Right lobe of liver (tissue), 6 donors: ENCODE measurements at places on chromosomes 7 and 10. TPM values are rescaled to one million over a fixed set of nuclear protein-coding genes. Genes with fewer than 3 reads are reported as not detected.

DNA sequence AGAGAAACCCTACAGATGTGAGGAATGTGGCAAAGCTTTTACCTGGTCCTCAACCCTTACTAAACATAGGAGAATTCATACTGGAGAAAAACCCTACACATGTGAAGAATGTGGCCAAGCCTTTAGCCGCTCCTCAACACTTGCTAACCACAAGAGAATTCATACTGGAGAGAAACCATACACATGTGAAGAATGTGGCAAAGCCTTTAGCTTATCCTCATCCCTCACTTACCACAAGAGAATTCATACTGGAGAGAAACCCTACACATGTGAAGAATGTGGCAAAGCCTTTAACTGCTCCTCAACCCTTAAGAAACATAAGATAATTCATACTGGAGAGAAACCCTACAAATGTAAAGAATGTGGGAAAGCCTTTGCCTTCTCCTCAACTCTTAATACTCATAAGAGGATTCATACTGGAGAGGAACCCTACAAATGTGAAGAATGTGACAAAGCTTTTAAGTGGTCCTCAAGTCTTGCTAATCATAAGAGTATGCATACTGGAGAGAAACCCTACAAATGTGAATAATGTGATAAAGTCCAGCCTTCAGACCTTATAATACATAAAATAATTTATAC lies 38.2 kb downstream of the ZNF679 start:
- DNase-seq, result no peak
- no peak overlapping the region for H3K4me3 ChIP-seq
- no peak overlapping the region for H3K27ac ChIP-seq
- H3K4me1 ChIP-seq, result no peaks in the 10 kb centered on the region
- no peaks in the 10 kb centered on the region for H3K36me3 ChIP-seq

DNA sequence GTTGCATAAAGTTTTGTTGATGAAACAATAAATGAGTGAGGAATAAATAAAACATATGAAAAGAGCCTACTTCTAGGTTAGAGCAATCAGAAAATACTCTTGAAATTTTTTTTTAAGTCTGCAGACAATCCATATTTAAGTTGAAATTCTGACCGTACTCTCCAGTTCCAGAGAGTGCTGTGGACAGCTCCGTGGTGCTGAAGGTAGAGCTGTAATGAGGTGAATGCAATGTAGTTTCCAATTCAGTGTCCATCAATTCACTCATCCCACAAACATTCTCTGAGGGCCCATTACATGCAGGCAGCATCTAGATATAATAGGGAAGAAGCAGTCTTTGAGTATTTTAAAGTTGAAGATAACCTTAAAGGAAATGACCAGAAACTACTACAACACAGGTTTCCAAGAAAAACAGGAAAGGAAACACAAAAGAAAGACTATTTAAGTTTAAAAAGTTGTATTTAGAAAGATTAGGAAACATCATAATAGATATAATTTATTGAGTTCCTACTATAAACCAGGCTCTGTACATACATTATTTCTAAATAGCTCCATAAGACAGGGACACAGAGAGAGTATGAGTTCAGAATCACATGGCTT lies 44.0 kb upstream of the CRTAC1 start:
- H3K4me1 ChIP-seq, result no peaks in the 10 kb centered on the region
- DNase-seq, result no peak
- no peaks in the 10 kb centered on the region for H3K36me3 ChIP-seq
- no peaks in the 10 kb centered on the region for H3K27me3 ChIP-seq

- no peak overlapping the region for H3K4me3 ChIP-seq
- no peaks in the 10 kb centered on the region for H3K4me1 ChIP-seq
These were observed 264.9 kb upstream of the FERD3L start for GRCh38 chr7:19410106-19410505.

- H3K27me3 ChIP-seq, result no peaks in the 10 kb centered on the region
- no peaks in the 10 kb centered on the region for H3K4me1 ChIP-seq
- no peak overlapping the region for H3K4me3 ChIP-seq
- DNase-seq, result no peak
- H3K36me3 ChIP-seq, result no peaks in the 10 kb centered on the region
These were observed 531.6 kb upstream of the IGFBP3 start for GRCh38 chr7:46452561-46453135.

GRCh38 chr7:143391462-143392404 lies 10.6 kb downstream of the ZYX start:
- no peak overlapping the region for H3K4me3 ChIP-seq
- H3K36me3 ChIP-seq, result peaks cover 28% of the 10 kb centered on the region
- DNase-seq, result peak; percentile 78
- H3K27me3 ChIP-seq, result no peaks in the 10 kb centered on the region
- H3K27ac ChIP-seq, result peak overlapping the region; percentile 50
- peaks cover 60% of the 10 kb centered on the region for H3K4me1 ChIP-seq

GRCh38 chr10:15478429-15478828 lies 107.3 kb upstream of the FAM171A1 start:
- no peak for DNase-seq
- H3K36me3 ChIP-seq, result no peaks in the 10 kb centered on the region
- no peak overlapping the region for H3K4me3 ChIP-seq
- H3K27me3 ChIP-seq, result no peaks in the 10 kb centered on the region

DNA sequence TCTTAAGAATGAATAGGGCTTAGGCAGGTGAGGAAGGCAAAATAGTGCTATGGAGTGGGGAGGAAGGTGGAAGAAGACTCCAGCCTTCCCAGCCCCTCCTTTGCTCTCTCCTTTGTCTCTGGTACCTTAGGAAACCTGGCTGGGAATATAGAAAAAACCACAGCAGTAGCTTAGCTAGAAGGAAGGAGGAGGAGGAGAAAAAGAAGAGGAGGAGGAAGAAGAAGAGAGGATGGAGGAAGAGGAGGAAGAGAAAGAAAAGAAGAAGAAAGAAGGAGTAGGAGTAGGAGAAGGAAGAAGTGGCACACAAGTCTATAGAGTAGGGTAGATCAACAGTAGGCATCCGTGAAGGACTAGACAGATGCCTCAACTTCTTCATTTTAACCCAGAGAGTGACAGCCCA lies 36.5 kb upstream of the FAM180A start:
- no peaks in the 10 kb centered on the region for H3K36me3 ChIP-seq
- DNase-seq, result no peak
- H3K4me1 ChIP-seq, result no peaks in the 10 kb centered on the region
- H3K27me3 ChIP-seq, result no peaks in the 10 kb centered on the region
- no peak overlapping the region for H3K27ac ChIP-seq

- no peak for DNase-seq
- no peak overlapping the region for H3K4me3 ChIP-seq
- H3K27ac ChIP-seq, result no peak overlapping the region
- H3K27me3 ChIP-seq, result no peaks in the 10 kb centered on the region
- peaks cover 6% of the 10 kb centered on the region for H3K4me1 ChIP-seq
These were observed 101.2 kb upstream of the EFCAB10 start for GRCh38 chr7:105682341-105683060.

- H3K36me3 ChIP-seq, result no peaks in the 10 kb centered on the region
- no peak overlapping the region for H3K4me3 ChIP-seq
- no peak overlapping the region for H3K27ac ChIP-seq
- no peaks in the 10 kb centered on the region for H3K4me1 ChIP-seq
These were observed 42.5 kb downstream of the JAKMIP3 start for GRCh38 chr10:132107949-132108877.

GRCh38 chr7:41915871-41916270 lies 213.0 kb upstream of the INHBA start:
- no peaks in the 10 kb centered on the region for H3K4me1 ChIP-seq
- no peak overlapping the region for H3K27ac ChIP-seq
- no peak overlapping the region for H3K4me3 ChIP-seq
- H3K36me3 ChIP-seq, result no peaks in the 10 kb centered on the region
- DNase-seq, result no peak

- no peaks in the 10 kb centered on the region for H3K4me1 ChIP-seq
- H3K27ac ChIP-seq, result no peak overlapping the region
- no peak for DNase-seq
- no peaks in the 10 kb centered on the region for H3K36me3 ChIP-seq
- no peaks in the 10 kb centered on the region for H3K27me3 ChIP-seq
These were observed 77.7 kb downstream of the ITGB8 start for GRCh38 chr7:20408467-20408826.

DNA sequence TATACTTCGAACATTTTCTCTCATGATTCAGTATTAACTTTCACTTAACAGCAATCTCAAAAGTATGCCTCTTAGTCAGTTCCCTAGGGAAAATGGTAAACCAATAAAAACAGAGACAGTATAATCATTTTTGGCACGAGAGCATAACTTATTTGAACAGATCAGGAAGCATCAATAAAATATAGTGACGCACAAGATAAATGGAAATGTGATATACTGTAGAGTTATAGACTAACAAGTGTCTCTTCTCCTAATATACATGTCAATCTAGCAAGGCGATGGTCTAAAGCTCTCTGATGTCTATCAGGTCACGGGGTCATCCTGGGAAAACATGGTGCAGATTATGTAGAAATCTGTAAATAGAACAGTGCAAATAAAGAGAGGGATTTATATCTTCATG lies 131.6 kb downstream of the HGF start:
- DNase-seq, result no peak
- H3K36me3 ChIP-seq, result no peaks in the 10 kb centered on the region
- H3K27me3 ChIP-seq, result no peaks in the 10 kb centered on the region
- H3K4me1 ChIP-seq, result no peaks in the 10 kb centered on the region
- no peak overlapping the region for H3K4me3 ChIP-seq

GRCh38 chr7:103127006-103127405 lies 21.9 kb downstream of the NAPEPLD start:
- H3K4me1 ChIP-seq, result peaks cover 29% of the 10 kb centered on the region
- H3K4me3 ChIP-seq, result no peak overlapping the region
- DNase-seq, result no peak
- H3K36me3 ChIP-seq, result peaks cover 10% of the 10 kb centered on the region

- H3K4me3 ChIP-seq, result no peak overlapping the region
- no peak for DNase-seq
- H3K27me3 ChIP-seq, result no peaks in the 10 kb centered on the region
- H3K36me3 ChIP-seq, result no peaks in the 10 kb centered on the region
- no peak overlapping the region for H3K27ac ChIP-seq
These were observed 19.4 kb downstream of the KAZALD1 start for GRCh38 chr10:101080933-101081931.

DNA sequence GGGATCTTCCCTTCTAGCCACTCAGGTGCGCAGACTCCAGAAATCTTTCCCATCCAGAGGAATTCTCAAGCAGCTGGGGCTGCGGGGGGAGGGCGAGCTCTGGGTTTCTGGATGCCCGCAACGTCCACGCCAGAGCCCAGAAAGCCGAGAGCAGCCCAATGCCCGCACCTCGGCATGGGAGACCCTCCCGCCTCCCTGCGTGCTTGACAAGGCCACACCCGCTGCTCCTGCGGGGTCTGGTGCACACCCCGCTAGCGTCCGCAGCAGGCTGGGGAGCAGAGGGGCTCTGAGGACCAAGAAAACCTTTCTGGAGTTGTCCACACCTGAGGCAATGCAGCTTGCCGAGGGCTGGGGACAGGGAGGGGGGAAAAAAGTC lies 66.2 kb downstream of the SLC29A4 start:
- peaks cover 6% of the 10 kb centered on the region for H3K4me1 ChIP-seq
- H3K36me3 ChIP-seq, result peaks cover 22% of the 10 kb centered on the region
- H3K27me3 ChIP-seq, result no peaks in the 10 kb centered on the region
- H3K4me3 ChIP-seq, result no peak overlapping the region
- DNase-seq, result no peak

- H3K27me3 ChIP-seq, result no peaks in the 10 kb centered on the region
- no peak overlapping the region for H3K4me3 ChIP-seq
- DNase-seq, result no peak
- no peaks in the 10 kb centered on the region for H3K36me3 ChIP-seq
- no peak overlapping the region for H3K27ac ChIP-seq
These were observed 9.3 kb upstream of the PRSS1 start for GRCh38 chr7:142739923-142740492.

- H3K4me1 ChIP-seq, result peaks cover 26% of the 10 kb centered on the region
- H3K27me3 ChIP-seq, result no peaks in the 10 kb centered on the region
- H3K4me3 ChIP-seq, result peak within 1 kb of the TSS; percentile 77
- peak within 1 kb of the TSS; percentile 92 for H3K27ac ChIP-seq
- H3K36me3 ChIP-seq, result no peaks in the 10 kb centered on the region
These were observed at the start of gene ZNF746 for GRCh38 chr7:149497467-149498261. ZNF746 (minus strand) TSS chr7:149497809; CDS start chr7:149497536, 273 bp downstream.

DNA sequence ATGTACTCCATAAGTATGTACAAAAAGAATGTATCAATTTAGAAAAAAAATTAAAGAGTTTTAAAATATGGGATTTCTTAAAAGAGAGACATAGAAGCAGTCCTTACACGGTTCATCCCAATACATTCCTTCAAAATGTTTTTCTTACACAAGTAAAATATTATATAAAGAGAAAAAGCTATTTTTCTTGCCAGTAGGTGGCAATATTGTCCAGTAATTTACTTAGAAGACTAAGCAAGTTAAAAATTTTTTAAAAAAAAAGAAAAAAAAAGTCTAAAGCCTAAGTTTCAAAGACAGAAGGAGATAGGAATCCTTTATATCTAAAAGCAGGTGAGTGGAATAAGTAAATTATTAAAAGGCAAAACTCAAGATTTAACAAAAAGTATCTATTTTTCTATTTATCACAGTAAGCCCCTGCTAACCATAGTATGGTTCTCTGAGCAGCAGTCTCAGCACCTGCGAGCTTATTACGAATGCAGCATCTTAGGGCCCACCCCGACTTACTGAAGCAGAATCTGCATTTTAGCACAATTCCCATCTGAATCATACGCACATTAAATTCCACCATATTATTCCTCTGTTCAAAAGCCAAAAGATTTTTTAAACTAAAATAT lies 240.6 kb downstream of the DGKI start:
- no peak overlapping the region for H3K4me3 ChIP-seq
- no peak overlapping the region for H3K27ac ChIP-seq
- DNase-seq, result no peak

- H3K4me3 ChIP-seq, result no peak overlapping the region
- H3K27ac ChIP-seq, result peak overlapping the region; percentile 58
- peaks cover 8% of the 10 kb centered on the region for H3K36me3 ChIP-seq
- H3K4me1 ChIP-seq, result peaks cover 14% of the 10 kb centered on the region
- no peaks in the 10 kb centered on the region for H3K27me3 ChIP-seq
- DNase-seq, result peak; percentile 84
These were observed 21.0 kb downstream of the UPP1 start for GRCh38 chr7:48109848-48110663.

- H3K27ac ChIP-seq, result no peak overlapping the region
- H3K4me1 ChIP-seq, result no peaks in the 10 kb centered on the region
- H3K4me3 ChIP-seq, result no peak overlapping the region
These were observed 4.3 kb downstream of the PRRT4 start for GRCh38 chr7:128357217-128357613.

DNA sequence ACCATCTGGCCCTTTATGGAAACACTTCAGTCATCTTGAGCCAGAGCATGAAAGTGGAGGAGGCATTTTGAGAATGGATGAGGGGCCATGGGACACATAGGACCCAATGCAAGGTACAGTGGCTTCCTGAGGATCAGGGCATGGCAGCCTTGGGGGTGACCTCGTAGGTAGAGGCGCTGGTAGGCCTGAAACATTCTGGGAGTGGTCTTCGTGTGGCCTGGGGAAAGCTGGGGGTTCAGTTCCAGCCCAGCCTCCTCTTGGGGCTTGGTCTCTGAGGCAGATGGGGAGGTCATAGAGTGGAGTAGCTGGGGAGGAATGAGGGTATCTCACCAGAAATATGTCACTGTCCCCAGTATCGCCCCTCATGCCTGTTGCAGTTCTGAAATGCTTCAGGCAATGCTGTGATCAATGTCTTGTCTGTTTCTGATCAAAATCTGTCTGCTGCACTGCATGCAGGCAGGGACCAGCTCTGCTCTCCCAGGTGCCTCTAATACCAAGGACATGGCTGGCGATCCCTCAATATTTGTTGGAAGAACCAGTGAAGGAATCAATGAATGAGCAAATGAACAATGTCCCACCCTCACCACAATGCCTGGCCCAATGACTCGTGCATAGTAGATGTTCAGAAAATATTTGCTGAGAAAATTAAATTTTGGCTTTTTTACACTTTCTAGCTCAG lies 90.9 kb downstream of the CHST15 start:
- H3K27ac ChIP-seq, result no peak overlapping the region
- H3K27me3 ChIP-seq, result no peaks in the 10 kb centered on the region
- no peaks in the 10 kb centered on the region for H3K36me3 ChIP-seq

The SOSTDC1 gene
- total RNA-seq, result not detected

The SPDYE18 gene
- not detected for total RNA-seq

The PNLIPRP2 gene
- not detected for total RNA-seq

The ZNF365 gene
- total RNA-seq, result not detected
